ENCODE measurements at places on chromosomes 11 and 22. TPM values are rescaled to one million over a fixed set of nuclear protein-coding genes. Genes with fewer than 3 reads are reported as not detected.

DNA sequence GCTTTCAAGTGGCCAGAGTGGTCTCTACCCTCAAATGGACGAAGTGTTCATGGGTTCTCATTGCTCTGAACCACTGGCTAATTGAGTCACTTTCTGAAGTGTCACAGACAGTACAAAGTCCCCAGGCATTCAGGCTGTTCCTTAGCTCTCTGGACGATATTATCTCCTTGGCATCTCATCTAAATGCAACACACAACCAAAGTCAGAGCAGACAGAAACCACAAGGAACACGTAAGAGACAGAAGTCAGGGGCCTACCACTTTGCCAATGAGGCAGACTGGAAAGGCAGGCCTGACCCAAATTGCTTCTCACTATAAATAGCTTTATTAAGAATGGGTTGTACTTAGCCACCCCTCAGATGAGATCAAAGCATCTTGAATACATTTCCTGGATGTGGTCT is 29.0 kb upstream of the LDLRAD3 start:
- DNase-seq = no peak

GRCh38 chr11:79430280-79430679 is 10.6 kb downstream of the TENM4 start:
- no peak for DNase-seq

- no peak for DNase-seq
Measured at GRCh38 chr11:95465887-95466286, 234.9 kb upstream of the SESN3 start.

Gene CYB5R2
- 28.4 TPM for total RNA-seq

- DNase-seq = no peak
Measured at GRCh38 chr11:69892986-69893555, 73.9 kb upstream of the FGF3 start.

Measured in ureter (tissue), 1 donor.